ENCODE measurements at places on chromosomes 7 and 10. TPM values are rescaled to one million over a fixed set of nuclear protein-coding genes. Genes with fewer than 3 reads are reported as not detected.

DNA sequence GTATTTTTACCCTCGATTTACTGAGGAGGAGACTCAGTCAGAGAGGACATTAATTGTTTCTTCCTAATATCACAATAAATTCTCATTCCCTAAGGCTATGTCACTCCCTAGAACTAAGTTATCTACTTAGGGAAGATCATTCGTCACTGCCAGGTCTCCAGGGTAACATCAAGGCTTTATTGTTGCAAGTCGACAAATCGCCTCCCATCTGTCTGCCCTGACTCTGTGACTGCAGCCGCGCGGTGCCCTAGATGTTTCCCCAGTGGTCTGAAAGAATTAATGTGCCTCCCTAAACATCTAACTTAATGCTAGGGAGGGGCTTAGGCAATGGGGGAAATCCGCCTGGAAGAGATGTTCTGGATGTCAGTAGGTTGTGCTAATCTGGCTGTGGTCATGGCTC lies 558.8 kb upstream of the C7orf33 start:
- no peak for DNase-seq

DNA sequence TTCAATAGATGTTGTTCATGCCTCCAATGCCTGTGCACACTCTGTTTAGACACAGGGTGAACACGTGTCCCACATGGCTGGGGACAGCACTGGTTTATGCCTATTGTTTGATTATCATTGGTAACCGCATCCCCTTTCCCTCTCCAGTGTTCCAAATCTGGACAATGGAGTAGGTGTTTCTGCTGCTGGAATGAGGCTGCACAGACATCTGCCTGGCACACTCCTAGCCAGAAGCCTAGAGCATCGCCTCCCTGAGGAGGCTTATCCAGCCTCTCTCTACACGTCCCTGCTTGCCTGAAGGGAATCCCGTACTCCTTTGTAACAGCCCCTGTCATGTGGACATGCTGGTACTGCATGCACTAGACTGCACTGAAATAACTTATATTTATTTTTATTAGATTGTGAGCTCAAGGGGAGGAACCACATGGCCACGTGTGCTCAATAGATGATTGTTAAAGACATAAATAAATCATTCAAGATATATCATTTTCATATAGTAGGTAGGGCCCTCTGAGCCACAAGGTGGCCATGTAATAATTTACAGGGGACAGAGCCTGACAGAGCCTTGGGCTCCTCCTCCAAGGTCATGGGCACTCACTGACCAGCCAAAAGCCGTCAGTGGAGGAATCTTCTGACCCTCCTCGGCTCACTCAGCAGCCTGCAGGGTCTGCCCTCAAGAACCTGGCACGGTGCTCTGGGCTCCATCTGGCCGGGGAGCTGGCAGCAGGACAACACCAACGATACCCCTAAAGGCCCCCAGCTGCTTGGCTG lies 310.9 kb upstream of the ZNF32 start:
- no peak for DNase-seq

AS3MT gene
- not detected for polyA plus RNA-seq

DNA sequence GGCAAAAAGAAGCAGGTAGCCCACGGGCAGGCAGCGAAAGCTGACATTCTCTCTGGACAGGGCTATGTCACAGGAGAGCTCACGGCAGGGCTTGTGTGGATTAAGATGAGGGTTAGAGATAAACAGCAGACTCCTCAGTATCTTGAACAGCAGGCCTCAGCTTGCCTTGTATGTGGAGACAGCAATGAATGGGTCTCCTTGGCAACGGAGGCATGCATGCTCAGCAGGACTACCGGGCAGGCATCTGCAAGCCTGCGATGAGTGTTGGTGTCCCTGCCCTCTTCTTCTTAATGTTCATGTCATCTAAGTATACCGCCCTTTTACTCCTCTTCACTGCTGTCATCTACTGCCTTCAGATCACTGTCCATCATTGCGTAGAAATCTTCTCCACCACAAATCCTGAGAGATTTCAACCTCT lies 81.9 kb upstream of the C1GALT1 start:
- DNase-seq, result no peak

DNA sequence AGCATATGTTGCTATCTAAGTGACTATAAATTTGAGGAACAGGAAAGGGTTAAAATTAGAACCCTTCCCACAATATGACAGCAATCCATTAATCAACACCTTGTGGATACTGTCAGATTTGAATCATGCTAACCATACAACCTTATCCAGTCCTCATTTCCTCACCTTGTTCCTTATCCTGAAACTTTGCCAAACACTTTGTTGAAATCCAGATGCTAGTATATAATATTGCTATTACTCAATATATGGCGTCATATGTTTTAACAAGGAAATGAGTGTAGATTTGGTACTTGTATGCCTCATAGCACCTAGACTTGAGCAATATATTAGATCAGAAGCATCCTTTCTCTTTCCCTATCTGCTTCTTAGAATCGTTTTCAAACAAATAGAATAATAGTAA lies 66.3 kb upstream of the SLC25A13 start:
- DNase-seq, result no peak
